ENCODE measurements at places on chromosomes 12 and 14.

DNA sequence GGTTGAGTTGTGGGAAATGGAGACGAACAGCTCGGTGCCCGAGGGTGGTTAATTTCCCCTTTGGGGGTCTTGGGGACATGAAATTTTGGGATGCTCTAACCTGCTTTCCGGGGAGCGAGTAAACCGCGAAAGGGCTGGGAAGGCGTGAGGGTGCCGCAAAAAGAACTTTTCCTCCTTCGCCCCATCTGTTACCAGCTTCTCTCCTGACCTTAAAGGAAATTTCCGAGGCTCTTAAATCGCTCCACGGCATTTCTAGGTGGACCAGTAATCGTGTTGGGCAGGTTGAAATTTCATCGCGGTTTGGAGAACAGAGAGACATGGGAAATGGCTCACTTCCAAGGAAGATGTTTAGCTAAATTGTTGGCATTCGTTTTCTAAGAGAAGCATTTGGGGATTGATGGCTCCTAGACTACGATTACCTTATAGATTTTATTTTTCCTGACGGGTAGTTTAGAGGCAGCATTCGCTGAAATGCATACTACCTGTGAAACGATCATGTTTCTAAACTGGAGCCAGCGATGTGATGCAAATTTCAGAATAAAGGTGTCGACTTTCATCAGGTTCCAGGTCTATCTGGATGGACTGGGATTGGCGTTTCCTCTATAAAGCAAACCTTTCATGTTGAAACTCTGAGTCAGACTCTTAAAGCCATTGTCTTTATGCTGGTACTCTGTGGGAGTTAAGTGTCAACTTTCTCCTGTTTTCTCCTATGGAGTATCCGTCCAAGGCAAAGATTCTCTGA is 414.5 kb downstream of the PCNX1 start:
- no peak for DNase-seq

DNA sequence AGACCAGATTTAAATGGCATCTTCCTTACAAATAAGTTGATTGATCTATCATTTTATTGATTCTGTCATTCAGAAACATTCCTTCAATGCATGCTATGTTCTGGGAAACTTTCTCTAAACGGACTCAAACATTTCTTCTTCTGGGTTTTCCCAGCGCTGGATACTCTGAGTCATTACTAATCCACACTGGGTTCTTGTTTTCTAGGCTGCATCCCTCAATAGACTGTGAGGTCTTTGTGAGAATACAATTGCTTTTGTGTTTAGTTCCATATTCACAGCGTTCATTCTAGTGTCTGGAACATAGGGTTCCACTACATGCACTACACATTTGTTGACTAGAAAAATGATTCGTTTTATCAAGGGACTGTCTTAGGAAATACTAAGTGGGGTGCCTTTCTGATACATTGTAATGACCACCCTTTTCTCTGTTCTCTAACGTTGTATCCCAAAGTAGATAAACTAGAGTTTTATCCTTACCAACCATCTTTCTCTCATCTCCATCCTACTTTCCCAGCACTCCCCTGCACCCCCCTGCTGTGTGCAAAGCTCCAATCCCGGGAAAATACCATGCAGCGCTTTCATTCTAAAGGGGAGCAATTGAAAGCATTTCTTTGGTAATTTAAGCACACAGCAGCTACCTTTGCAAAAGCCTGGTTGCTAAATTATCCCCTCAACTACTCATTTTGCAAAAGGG is 878.7 kb downstream of the DIO2 start:
- DNase-seq: no peak

DNA sequence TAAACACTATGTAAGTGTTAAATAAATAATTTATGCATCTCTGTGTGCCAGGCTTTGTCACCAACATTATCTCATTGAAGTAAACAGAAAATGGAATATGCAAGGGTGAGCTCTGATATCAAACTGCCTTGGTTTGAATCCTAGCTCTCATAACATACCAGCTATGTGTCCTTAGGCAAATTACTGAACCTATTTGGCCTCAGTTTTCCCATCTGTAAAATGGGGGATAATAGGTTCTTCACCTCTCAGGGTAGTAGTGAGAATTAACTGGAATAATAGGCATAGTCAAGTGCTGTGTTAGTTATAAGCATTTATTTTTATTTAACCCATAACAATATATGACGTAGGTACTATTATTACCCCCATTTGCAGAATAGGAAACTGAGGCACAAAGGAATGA is 190.8 kb upstream of the SRRM4 start:
- no peak for DNase-seq

DNA sequence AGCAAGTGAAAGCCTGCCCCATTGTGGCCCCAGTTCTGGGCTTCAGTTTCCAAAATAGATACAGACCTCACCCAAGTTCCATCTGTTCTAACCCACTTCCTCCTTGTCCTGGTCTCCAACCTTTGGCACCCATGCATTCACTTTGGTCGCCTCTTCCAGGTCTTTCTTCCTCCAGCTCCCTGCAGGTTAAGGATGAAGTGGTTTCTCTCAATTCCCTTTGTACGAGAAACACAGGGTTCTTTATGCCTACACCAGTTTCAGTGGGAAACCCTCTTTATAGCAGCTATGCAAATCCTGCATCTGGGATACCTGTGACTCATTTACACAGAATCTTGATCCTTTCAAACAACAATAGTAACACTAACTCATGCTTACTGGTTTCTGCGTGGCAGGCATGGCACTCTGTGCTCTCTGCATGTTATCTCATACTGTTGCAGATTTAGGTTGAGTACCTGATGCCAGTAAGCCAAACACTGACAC is 110.6 kb upstream of the AMIGO2 start:
- no peak for DNase-seq

DNA sequence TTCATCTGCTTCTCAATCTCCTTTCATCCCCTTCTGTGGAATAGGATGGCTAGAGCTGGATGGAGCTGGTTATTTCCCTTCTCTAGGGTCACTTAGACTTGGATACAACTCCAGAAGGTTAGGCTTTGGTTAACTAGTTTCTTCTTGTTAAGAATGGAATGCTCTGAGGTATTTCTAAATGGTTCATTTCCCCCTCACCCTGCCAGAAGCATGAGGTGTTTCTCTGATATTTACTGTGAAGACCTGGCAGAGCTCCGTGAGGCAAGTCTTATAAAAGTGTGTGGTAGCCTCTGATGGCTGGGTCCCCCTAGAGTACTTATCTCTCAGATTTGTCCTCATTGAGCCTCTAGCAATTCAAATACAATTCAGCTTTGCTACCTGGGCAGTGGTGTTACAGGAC is 207.9 kb downstream of the SLC16A7 start:
- DNase-seq: no peak

DNA sequence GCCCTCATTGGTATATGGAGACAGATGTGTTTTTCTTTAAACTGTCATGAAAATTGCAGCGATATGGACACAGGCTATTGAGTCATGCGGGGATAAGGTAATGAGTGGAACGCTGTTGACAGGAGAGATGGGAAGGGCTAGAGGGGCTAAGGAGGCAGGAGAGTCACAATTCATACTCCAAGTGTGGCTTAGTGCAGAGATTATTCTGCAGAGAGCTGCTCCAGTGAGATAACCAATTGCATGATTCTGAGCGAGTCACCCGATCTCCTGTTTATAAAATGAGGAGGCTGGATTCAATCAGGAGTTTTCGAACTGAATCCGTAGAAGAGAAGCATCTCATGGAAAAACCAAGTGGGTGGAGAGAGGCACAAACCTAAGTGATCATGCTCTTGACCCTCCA is 106.4 kb upstream of the PLEKHG7 start:
- no peak for DNase-seq

- DNase-seq: peak; percentile 40
Measured at GRCh38 chr14:72420749-72421474, 473.0 kb downstream of the DPF3 start.

GRCh38 chr12:90915353-90915752 is 39.6 kb downstream of the CCER1 start:
- DNase-seq: no peak

- DNase-seq: peak; percentile 60
Measured at GRCh38 chr12:124833693-124834122, 30.0 kb downstream of the SCARB1 start.

DNA sequence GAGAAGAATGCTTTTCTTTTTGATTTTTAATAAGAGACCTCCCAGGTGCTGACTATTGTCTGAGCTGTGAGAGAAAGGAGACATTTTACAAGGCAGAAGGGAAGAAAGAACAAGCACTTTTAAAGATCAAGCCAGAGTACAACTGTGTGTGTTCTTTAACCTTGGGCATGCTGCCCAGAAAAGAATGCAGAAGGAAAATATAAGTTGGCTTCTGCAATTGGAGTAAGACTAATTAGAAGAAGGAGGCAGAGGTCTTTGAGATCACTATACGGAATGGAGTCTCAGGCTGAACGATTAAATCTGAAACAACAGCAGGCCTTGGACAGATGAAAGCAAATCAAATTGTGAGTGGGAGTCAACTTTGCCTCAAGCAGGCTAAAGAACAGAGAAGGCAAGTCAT is 230.5 kb downstream of the ATP23 start:
- no peak for DNase-seq

DNA sequence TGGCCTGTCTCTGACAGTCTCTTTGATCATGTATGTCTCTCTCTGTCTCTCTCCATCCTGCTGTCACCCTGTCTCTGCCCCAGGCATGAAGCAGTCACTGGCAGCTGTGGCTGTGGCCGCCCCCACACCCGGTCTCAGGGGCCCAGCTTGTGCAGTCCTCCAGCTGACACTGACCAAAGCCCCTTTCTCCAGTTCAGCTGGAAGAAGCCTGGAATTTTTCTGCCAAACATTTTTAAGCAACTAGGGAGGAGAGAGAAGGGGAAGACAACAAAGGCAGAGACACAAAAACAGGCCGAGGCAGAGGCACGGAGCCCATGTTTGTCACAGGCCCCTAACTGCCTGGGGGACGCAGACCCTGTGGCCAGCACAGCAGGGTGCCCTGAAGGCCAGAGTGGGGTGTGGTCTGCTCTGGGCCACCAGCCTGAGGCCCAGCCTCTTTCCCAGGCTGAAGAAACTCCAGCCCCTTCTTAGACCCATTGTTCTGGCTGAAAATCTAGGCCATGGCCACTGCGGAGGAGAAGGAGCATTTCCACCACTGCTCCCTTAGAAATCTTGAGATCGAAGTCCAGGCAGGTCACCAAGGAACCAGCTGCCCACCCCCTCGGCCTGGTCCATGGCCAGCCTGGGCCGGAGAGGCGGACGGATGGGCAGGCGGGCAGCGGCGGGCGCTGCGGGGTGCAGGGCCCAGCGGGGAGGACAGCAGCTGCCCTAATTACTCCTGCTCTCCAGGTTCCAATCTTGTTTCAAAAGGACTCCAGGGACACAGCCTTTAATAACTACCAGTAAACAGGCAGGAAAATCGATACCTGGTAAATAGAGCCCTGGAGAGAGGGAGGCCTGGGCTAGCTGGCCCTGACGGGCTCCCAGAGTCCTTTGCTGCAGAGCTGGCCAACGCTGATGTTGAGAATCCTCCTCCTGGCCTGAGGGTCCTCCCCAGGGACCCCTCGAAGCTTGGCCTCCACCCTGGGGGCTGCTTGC is 14.9 kb downstream of the DTX1 start:
- peak; percentile 97 for DNase-seq

- DNase-seq: no peak
Measured at GRCh38 chr14:80186301-80186800, 25.0 kb downstream of the DIO2 start.

DNA sequence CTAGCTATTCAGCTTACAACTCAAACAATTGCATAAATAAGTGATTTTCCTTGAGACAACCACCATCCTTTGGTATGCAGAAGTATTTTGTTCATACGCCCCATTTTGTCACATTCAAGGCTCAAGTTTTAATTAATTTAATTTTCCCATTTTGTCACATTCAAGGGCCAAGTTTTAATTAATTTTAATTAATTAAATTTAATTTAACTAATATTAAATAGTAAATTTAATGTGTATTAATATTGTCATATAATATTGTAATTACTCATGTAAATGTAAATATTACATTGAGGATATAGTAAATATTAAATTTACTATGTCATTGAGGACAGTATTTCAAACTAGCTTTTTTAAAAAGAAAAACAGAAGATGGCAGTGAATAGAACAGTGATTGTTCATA is 216.8 kb upstream of the GARIN2 start:
- no peak for DNase-seq

DNA sequence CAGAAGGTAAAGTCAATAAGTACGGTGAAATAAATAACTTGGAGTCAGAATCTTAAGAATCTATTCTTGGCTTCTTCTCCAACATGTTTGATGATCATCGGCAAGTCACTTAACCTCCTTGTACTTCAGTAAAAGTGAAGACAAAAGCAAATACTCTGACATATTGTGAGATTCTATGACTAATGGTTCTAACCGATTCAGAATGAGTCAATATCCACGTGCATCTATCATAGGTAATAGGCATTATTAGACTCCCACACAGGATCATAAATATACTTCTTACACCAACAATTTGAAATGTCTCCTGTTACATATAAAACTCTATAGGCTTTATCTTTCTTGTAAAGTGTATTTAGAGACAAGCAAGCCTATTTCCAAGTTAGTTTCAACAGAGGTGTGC is 144.4 kb upstream of the ATXN7L3B start:
- no peak for DNase-seq

GRCh38 chr14:90545966-90546751 is 149.3 kb downstream of the CALM1 start:
- DNase-seq: no peak

DNA sequence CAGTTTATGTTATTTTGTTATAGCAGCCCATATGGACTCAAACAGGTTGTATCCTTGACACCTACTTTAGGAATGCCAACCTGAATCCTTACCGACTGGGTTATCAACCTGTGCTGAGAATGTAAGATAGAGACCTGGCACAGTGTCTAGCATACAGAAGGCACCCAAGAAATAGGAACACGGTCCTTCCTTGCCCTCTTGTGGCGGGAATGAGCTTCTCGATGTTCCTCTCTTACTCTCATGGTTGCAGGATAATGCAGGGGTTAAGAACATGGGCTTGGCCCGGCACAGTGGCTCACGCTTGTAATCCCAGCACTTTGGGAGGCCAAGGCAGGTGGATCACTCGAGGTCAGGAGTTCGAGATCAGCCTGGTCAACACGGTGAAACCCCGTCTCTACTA is 6.5 kb downstream of the C12orf43 start:
- DNase-seq: no peak

GRCh38 chr12:64219145-64219544 is 3.0 kb downstream of the KICS2 start:
- no peak for DNase-seq

Data from NCI-H1092 (cell line).